ENCODE measurements at places on chromosomes 1 and 21.
A peak's percentile ranks its signal among the peaks of the same experiment; 100 is the strongest.

DNA sequence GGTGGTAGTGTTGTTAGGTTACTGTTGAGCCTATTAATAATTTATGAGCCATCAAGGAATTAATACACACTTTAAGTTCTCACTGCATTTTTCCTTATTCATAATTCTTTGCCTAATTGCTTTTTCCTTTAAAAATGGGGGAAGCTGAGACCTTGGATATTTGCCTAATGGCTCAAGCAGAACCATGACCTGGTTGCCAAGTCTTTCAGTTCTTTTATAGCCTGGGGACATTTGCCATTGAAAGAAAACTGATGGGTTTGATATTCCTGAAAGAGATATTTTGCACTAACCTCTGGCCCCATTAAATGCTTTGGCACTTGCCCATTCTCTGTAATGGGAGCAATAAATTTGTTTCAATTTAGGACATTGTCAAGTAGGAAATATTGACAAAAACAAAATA, 18.5 kb upstream of the LRRC53 start:
- DNase-seq = no peak

GRCh38 chr1:32754317-32755097, 51.9 kb upstream of the SYNC start:
- DNase-seq = peak; percentile 53

- no peak for DNase-seq
Measured at GRCh38 chr21:42735944-42736343, 82.5 kb downstream of the PDE9A start.

DNA sequence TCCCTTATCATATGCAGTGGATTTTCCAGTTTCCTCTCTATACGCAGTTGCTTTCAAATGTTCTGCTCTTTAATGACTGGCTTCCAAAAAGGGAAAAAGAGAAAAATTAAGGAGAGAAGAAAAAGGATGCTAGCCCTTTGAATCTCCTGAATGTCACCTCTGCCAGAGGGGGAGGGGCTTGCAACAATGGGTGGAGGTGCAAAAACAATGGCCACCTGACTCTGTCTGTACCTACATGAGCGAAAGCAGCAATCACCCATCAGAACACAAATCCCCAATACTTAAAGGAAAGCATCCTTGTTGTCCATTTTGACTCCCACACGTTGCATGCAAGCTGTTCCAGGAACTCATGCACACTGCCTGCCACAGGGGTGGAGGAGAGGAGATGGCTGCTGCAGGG, 61.2 kb downstream of the CCDC30 start:
- no peak for DNase-seq

DNA sequence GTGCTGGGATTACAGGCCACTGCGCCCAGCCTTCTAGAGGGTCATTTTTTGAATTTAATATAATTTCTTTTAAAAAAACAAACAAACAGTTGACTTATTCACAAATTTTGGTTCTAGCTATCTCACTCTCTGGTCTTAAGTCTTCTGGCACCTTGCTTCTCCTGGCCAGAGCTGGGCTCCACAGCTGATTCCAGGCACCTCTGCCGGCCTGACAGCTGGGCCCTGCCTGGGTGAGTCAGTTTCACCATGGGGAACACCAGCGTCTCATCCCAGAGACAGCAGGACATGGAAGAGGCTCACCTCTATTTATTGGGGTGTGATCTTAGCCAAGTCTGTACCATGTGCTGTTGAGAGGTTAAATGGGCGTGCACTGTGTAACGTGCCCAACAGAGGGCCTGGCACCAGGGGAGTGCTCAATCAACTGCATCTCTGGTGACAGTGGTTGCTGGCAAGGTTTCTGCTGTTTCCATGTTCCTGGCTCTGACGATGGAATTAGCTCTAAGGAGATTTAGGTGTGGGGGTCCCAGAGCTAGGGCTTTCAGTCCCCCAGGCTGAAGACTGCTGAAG, 956 bp downstream of the CPLANE2 start:
- peak; percentile 12 for DNase-seq

DNA sequence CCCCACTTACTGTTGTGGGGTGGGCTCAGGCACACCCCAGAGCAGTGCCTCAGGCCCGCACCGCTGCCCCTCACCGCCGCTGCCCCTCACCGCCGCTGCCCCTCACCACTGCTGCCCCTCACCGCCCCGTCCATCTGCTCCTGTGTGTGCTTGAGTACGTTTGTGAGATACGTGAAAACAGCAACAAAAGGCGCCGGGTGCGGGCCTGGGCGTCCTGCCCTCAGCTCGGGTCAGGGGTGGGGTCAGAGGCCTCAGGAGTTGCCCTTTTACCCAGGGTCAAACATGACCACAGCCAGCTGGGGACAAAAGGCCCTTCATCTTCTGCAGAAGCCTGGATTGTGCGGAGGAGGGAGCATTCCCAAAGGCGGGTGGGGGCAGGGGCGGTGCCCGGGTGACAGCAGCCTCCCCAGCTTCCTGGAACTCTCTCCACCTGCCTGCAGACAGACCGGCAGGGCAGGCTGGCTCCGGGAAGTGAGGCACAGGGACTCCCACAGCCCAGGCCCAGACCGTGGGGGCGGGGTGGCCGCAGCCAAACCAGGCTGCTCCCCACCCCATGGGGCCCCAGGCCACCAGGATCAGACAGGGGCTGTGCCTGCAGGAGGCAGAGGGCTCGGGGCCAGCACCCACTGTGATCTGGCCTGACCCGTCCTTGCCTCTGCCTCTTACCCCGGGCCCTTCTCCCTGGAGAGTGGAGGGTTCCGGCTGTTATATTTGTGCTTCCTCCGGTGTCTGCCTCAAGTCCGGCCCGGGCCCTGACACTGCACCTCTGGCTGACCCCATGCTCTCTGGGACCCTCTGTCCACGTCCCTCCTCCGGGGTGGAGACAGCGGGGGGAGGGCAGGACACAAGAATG, 2.3 kb upstream of the VWA1 start:
- DNase-seq = no peak

DNA sequence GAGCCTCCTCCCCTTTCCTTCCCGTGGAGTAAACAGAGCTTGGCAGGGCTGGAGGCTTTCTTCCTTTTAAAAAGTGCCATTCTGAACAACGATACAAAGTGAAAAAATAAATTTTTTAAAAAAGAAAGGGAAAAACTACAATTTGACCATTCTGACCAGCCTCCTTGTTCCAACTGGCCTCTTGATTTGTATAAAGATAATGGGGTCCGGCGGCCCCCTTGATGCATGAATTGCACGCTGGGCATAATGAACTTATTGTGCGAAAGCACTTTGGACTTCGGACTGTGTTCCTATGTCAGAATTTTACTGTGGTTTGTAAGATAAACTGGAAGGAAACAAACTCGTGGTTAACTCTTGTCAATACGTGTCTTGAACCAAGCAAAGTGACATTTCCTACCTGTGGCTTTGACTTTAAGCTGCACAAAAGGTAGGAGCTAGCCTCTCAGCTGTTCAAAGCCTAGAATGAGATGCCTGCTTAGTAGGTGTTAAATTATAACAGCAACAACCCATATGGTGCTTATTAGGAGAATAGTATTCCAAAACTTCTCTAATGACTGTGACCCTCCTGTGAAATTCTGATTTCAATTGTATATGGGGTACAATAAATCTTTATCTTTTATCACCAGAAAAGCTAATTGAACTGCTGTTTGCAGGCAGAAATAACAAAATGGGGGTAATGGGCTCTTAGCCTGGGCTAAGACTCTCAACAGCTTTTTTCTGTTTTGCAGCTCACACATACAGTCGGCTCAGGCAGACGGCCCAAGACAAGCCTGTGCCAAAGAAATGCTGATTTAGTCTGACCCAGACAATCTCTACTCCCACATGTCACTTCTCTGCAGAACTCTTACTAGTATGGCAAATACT, 9.3 kb downstream of the IRF2BP2 start:
- DNase-seq = no peak

DNA sequence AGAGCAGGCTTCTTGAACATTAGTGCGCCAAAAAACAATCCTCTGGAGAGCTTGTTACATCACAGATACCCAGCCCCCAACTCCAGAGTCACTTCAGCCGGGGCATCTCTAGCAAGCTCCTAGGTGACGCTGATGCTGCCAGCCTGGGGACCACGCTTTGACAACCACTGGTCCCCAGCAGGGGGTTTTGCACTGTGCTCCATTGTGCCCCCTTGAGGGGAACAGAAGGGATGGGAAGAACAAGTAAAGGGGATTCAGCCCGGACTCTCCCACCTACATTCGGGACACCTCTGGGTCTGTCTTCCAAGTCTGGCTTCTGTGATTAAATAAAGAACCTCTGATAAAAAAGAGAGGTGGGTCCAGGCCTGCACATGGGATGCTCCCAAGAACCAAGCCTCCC, 60.4 kb downstream of the ATP5PO start:
- DNase-seq = no peak

GRCh38 chr1:201269281-201269680, 14.0 kb upstream of the PKP1 start:
- no peak for DNase-seq

GRCh38 chr1:5427026-5427613, 565.1 kb downstream of the NPHP4 start:
- no peak for DNase-seq

DNA sequence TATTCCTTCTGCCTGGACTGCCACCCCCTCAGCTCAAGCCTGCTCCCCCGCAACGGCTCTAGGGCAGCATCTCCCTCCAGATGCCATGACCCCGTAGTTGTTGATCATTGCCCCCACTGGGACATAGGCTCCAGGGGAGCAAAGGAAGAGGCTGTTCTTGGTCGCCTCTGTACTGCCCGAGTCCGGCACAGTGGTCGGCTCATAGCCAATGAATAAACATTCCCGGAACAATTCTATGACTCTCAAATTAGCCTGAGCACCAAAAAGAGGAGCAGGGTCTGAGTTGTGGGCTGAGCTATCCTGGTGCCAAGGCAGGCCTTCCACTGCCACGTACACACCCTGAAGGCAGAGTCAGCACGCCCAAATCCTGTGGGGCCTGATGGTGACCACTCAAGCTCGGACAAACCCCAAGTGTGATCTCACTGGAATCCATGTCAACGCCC, 33.1 kb downstream of the CAPZB start:
- DNase-seq = no peak

DNA sequence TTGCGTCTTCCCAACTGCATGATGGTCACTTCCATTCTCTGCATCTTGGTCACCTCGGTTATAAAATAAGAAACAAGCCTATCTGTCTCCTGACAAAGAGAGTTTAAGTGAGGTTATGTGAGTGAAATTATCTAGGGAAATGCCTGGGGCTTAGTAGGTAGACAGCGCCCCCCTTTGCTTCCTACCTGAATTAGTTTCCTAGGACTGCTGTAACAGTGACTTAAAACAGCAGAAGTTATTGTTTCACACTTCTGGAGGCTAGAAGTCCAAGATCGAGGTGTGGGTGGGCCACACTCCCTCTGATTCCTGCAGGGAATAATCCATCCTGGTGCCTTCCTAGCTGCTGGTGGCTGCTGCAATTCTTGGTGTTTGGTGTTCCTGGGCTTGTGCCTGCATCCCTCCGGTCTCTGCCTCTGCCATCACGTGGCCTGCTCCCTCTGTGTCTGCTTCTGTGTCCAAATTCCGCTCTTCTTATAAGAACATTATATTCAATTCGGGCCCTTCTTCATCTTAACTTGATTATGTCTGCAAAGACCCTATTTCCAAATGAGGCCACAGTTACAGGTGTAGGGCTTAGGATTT, 92.6 kb downstream of the IGSF21 start:
- DNase-seq = no peak

Measured in stimulated activated CD4-positive, alpha-beta T cell treated with anti-CD3 and anti-CD28 coated beads, Interleukin-15, amount 100 ng/mL, for 48 hours (primary cell).